Endothelial cell of umbilical vein (primary cell): ENCODE measurements at places on chromosomes 13 and 19. TPM values are rescaled to one million over a fixed set of nuclear protein-coding genes. Genes with fewer than 3 reads are reported as not detected.
A peak's percentile ranks its signal among the peaks of the same experiment; 100 is the strongest.

DNA sequence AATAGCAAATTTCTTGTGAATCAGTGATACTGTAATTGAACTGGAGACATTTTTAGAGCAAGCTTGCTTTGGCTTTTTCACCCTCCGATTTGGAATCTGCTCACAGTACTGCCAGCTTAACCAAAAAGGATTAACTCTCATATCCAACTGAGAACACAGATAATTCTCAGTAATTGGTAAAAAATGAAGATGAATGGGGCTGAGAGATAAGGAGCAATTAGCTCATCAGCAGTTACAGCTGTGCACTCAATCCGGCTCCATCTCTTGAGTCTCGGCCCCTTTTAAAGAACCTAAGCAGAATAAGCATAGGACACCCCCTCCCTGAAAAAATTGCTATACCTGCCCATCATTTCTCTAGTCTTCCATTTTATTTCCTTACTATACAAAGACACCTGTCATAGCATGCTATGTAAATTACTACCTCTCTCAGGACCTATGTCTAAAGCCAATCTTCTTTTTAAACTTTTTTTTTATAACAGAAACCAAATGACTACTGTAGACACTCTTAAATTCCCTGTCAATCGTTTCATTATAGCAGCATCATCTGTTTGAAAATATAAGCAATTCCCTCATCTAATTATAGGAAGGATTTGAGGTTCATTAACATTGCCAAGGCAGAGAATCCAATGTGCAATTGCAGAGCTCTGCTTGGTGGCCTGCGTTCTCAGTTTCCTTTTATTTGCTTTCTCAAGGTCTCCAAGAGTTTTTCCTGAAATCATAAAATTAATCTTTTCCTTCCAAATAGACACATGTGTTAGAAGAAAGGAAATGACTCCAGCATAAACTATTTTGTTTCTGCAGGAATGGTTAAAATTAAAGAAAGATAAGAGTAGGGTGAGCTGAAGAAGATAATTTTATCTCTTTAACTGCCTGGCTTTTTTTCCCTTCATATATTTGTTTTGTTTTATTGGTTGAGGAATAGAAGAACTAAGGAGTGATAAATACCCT is 242.1 kb downstream of the DACH1 start:
- no peaks in the 10 kb centered on the region for H3K36me3 ChIP-seq
- peaks cover 61% of the 10 kb centered on the region for H3K4me1 ChIP-seq
- no peaks in the 10 kb centered on the region for H3K27me3 ChIP-seq
- peak overlapping the region; percentile 83 for H3K27ac ChIP-seq

GRCh38 chr13:78602561-78603239 is 652 bp downstream of the POU4F1 start:
- no peak overlapping the region for H3K27ac ChIP-seq
- H3K36me3 ChIP-seq, result no peaks in the 10 kb centered on the region
- peak overlapping the region; percentile 39 for H3K4me3 ChIP-seq
- H3K27me3 ChIP-seq, result peaks cover 76% of the 10 kb centered on the region

DNA sequence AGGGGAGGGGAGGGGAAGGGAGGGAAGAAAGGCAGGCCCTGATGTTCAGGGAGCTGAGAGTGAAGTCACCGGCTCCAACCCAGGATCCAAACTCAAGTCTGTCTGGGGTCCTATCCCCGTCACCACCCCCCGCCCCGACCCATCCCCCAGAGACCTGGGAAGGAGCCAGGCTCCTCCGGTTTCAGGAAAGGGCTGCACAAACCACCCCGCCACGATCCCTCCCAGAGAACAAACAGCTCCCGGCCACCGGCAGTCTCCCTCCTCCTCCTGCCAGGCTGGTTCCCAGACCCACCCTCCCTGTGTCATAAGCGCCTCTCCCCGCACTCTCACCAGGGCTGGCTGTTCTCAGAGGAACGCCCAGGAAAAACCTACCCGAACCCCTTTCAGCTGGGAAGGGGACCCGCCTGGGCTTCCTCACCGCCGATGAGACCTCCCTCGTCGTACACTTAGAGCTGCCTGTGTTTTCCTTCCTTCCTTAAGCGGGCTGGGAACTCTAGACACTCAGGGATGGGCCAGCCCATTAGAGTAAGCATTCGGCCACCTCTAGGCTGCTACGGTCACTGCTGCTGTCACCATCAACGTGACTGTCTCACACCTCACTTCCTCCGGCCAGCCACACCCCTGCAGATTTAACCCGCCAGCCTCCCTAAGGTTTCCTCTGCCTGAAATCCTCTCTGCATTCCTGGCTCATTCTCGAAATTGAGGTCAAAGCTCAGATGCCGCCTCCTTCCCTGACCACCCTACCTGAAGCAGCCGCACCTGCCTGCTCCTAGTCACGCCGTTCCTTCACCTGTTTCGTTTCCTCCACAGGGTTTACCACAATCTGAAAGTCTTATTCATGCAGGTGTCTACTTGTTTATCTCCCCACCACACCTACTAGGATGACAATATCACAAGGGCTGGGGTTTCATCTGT is 6.3 kb upstream of the RDH13 start:
- DNase-seq, result no peak
- no peak overlapping the region for H3K27ac ChIP-seq
- peaks cover 6% of the 10 kb centered on the region for H3K4me1 ChIP-seq
- H3K27me3 ChIP-seq, result peaks cover 23% of the 10 kb centered on the region

DNA sequence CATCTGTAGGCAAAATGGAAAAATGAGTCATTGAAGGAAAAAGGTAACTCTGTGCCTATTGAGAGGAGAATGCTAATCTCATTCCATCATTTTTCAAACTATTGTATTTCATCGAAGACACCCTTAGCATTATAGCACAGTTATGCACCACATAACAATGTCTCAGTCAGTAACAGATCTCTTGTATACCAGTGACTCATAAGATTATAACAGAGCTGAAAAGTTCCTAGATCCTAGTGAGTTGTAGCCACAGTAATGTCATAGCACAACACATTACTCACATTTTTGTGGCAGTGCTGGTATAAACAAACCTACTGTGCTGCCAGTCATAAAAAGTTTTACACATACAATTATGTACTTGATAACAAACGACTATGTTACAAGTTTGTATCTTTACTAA is 1077.6 kb downstream of the DIAPH3 start:
- H3K27ac ChIP-seq, result peak overlapping the region; percentile 57
- H3K4me3 ChIP-seq, result no peak overlapping the region
- no peaks in the 10 kb centered on the region for H3K27me3 ChIP-seq
- no peaks in the 10 kb centered on the region for H3K36me3 ChIP-seq
- peak; percentile 28 for DNase-seq
- H3K4me1 ChIP-seq, result peaks cover 18% of the 10 kb centered on the region

- peaks cover 8% of the 10 kb centered on the region for H3K4me1 ChIP-seq
- no peak within 1 kb of the TSS for H3K27ac ChIP-seq
- H3K36me3 ChIP-seq, result no peaks in the 10 kb centered on the region
- H3K27me3 ChIP-seq, result no peaks in the 10 kb centered on the region
Measured at GRCh38 chr19:57410877-57411671, at the start of gene ZNF17. Gene ZNF17 (plus strand): TSS chr19:57411161. CDS start chr19:57413616, 2,455 bp downstream.

DNA sequence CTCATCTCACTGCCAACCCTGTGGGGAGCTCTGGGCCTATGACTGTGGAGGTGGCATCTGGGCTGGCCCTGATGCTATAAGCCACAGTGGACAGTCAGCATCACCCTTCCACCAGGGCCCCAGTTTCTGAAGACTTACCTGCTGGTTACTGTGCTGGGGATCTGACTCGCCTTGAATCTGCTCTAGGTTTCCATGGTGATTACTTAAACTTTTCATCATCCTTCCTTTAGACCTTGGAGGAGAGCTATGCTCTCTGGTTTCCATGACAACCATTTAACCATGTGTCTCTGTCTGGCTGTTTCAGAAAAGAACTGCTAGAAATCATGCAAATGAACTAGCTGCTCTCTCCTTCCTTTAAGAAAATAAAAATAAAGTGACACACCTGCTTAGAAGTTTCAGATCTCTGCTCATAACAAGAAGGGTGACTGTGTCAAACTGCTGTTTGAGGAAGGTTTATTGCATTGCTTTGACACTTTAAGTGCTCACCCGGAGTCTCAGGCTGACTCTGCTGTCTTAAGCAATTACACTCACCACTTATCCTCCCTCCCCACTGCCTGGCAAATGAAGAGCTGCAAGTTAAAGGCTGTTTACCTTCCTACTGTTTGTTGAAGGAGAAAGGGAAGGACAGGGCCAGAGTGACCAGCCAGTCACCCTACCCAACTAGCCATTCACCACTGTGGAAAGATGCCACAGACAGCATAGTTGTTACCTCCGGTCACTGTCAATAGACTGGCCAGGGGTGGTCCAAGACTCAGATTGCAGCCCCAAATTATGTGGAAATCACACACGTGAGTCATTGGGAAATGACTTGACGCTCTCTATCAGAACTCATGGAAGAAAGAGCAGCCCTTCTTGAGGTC is 87.6 kb downstream of the HSPH1 start:
- no peak overlapping the region for H3K27ac ChIP-seq
- no peaks in the 10 kb centered on the region for H3K4me1 ChIP-seq
- no peaks in the 10 kb centered on the region for H3K36me3 ChIP-seq
- DNase-seq, result no peak
- H3K4me3 ChIP-seq, result no peak overlapping the region
- peaks cover 6% of the 10 kb centered on the region for H3K27me3 ChIP-seq

DNA sequence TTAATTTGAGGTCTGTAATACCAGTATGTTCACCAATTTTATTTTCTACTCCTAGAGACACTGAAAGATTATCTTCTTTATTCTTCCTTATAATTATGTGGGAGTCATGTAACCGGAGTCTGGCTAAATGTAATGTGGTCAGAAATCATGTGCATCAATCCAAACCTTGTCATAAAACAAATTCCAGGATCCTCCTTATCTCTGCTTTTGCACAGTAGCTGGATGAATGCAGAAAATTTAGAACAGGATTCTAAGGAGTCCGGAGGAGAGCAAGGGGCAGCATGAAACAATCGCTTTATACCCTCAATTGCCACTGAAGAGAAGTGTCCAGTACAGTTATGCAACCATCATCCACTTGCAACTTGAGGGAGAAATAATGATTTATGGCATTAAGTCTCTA is 2674.7 kb upstream of the PCDH20 start:
- H3K27me3 ChIP-seq, result no peaks in the 10 kb centered on the region
- H3K4me1 ChIP-seq, result no peaks in the 10 kb centered on the region
- no peaks in the 10 kb centered on the region for H3K36me3 ChIP-seq
- no peak overlapping the region for H3K4me3 ChIP-seq
- H3K27ac ChIP-seq, result no peak overlapping the region
- no peak for DNase-seq

GRCh38 chr13:70923863-70924752 is 815.9 kb upstream of the KLHL1 start:
- no peak overlapping the region for H3K27ac ChIP-seq
- H3K4me1 ChIP-seq, result no peaks in the 10 kb centered on the region
- no peaks in the 10 kb centered on the region for H3K27me3 ChIP-seq
- no peak overlapping the region for H3K4me3 ChIP-seq
- no peaks in the 10 kb centered on the region for H3K36me3 ChIP-seq
- no peak for DNase-seq

DNA sequence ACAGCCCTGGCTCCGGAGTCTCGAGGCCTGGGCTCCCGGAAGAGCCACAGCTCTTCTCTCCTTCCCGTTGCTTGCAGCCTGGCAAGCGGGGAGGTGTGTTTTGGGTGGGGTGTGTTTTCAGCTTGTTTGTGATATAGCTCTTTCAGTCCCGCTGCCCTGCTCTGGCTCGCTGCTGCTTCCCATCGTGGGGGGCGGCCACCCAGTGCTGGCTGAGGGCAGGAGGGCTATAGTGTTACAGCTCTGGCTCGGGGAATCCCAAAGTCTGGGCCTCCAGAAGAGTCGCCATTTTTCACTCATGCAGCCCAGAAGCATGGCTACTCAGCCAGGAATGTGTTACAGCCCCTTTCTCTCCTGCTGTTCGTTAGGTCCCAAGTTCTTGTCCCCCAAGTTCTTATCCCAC is 2.2 kb upstream of the ZNF256 start:
- no peaks in the 10 kb centered on the region for H3K27me3 ChIP-seq
- H3K27ac ChIP-seq, result no peak overlapping the region
- DNase-seq, result no peak
- H3K4me3 ChIP-seq, result no peak overlapping the region

DNA sequence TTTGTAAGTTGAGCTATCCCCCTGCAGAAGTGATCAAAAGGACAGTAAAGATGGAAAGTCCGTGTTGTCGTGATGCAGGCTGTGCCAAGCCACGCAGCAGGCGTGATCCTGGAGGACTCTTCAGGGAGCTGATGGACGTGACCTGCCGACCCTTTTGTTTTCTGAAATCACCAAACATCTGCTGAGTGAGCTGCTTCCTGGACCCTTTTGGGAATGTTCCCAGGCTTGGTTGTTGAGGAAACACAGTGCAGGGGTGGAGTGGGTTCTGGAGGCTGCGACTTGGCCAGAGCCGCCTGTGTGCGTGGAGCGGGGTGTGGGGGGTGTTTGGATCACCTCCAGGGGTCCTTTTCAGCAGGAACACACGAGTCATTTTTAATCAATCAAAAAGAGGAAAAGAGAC is 15.4 kb upstream of the CPAMD8 start:
- DNase-seq, result peak; percentile 55
- no peak overlapping the region for H3K27ac ChIP-seq
- no peak overlapping the region for H3K4me3 ChIP-seq
- H3K4me1 ChIP-seq, result no peaks in the 10 kb centered on the region

- no peaks in the 10 kb centered on the region for H3K27me3 ChIP-seq
- no peak overlapping the region for H3K4me3 ChIP-seq
- no peak for DNase-seq
- no peak overlapping the region for H3K27ac ChIP-seq
Measured at GRCh38 chr13:78020861-78021260, 102.2 kb upstream of the EDNRB start.

Gene SLC5A5
- not detected in 2 replicates for total RNA-seq

Gene LILRA2
- not detected in 2 replicates for total RNA-seq

Gene TMEM255B
- total RNA-seq, result 85.0 and 105 TPM in 2 replicates

Gene CLIP3
- 21.0 and 24.4 TPM in 2 replicates for total RNA-seq

Gene ZNF442
- total RNA-seq, result 0.39 and 0.93 TPM in 2 replicates

Gene VSTM1
- total RNA-seq, result not detected in 2 replicates
